GDM1 (cell line): ENCODE measurements at places on chromosomes 3 and 15.

DNA sequence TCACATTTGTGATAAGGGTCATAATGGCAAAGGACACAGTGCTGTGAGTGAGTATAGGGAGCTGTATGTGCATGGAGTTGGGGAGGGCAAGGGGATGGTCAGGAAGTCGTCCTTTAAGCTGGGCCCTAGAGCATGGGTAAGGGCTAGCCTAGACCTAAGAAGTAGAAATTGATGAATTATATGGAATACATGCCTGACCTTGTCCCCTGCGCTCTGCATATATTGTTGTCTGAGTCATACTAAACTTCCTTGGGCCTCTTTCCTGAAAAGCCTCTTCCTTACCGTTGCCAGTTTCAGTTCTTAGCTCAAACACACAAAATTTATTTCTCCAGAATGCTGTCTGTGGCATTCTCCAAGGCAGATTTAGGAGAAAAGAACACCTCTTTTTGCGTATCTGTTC, 4.6 kb downstream of the SNRK start:
- no peak for DNase-seq

DNA sequence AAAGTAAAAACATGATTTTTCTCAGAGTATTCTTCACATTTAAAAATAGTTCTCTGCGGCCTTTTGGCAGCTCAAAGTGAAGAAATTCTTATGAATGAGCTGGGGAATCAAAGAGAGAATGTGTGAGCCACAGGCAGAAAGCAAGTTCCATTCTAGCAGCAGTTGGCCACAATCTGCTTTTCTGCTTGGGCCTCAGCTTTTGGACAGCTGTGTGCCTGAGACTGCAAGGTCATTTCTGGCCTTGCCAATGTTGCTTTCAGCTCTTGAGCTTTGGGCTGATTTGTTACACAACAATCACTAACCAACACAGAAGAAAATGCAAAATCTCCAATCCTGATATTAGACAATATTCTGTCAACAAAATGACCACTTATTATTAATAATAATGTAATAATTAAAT, 14.4 kb upstream of the TM4SF4 start:
- no peak for DNase-seq

GRCh38 chr3:176794406-176794805, 402.9 kb downstream of the TBL1XR1 start:
- no peak for DNase-seq

DNA sequence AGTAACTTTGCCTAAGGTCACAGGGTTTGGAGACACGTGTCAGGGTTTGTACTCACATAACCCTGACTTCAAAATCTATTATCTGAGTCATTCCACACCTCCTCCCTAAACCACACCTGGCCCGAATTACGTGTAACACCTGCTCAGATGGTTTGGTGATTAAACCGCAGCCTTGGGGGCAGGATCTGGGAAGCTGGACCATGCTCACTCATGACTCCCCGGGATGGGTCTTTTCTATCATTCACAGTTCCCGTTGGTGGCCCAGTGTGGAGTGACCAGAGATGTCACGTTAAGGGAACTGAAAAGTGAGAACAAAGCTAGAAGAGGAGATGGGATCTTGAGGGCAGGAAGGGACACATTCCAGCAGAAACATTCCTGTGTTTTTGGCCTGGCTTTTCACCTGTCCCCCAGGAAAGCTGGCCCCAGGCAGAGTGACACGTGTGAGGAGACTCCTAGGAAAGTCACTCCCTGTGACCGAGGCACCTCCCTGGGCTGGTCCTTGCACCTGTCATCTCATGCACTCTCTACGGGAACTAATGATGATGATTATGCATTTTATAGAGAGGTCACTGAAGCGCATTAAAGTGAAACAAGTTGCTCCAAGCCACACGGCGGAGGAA, 75.4 kb upstream of the POMGNT2 start:
- no peak for DNase-seq

DNA sequence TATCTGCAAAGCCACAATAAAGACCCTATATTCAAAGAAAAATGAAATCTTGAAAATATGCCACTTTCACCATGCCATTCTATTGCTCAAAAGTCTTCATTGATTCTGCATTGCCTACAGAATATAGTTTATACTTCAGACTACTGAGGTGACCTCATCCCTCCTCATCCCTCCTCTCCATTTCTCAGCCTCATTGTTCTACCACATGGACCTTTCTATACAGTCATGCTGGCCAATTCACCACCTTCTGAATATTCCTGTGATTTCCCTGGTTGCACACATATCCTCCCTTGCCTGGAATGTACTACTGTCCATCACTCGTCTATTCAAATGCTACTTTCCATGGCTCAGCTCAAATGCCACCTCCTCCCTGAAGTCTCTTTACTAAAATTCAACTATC, 3.5 kb upstream of the COL8A1 start:
- DNase-seq, result no peak

DNA sequence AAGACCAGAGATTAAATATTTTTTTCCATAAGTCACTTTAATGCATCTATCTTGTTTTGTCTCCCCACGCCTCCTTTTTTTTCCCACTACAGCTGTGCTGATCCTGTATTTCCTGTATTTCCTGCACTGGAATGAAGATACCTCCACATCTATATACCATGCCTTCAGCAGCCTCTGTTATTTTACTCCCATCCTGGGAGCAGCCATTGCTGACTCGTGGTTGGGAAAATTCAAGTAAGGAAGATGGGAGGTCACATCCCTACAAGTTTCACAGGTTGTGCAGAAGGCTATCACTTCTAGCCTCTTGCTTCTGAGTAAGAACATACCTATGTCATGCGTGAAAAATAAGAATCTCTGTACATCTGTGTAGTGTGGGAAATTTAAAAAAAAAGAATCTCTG, 3.1 kb downstream of the SLC15A2 start:
- DNase-seq, result no peak

DNA sequence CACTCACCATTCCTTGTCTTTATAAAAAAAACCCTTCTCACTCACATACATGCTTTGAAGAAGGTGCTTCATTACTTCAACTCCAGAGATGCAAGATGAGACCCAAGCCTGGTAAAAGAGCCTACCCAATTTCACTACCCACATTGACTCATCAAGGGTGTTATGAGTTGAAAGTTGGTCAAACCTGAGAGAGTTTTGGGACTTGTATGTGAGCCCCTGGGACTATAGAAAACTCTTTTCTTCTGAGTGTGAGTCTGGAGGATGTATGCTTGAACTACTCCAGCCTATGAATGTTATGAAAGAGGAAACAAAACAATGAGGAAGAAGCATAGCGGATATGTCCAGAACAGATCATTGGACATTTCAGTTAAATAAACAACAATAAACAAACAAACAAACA, 106.5 kb upstream of the SATB1 start:
- DNase-seq, result no peak

DNA sequence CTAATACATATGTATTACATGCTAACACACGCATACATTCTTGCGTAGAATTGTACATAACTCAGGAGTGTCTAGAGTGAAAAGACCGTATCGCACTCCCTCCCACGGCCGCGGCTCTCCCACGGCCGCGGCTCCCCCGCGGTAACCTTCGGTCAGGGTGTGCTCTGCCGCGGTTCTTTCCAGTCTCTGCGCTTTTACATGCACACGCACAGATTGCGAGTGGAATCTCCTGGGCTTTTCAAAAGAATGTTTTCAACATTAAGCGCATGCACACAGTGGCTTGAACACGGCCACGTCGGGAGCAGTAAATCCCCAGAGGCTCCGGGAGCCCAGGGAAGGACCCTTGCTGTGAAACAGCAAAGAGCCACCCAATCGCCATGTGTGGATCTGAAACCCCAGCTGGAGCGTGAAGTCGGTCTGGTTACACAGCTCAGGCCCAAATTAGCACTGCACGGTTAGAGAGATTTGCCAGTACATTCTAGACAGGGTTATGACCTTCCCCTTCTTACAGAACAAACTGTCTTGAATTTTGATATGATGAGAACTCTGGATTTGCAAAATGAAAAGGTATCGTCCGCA, 805 bp upstream of the RGMA start:
- DNase-seq, result no peak

DNA sequence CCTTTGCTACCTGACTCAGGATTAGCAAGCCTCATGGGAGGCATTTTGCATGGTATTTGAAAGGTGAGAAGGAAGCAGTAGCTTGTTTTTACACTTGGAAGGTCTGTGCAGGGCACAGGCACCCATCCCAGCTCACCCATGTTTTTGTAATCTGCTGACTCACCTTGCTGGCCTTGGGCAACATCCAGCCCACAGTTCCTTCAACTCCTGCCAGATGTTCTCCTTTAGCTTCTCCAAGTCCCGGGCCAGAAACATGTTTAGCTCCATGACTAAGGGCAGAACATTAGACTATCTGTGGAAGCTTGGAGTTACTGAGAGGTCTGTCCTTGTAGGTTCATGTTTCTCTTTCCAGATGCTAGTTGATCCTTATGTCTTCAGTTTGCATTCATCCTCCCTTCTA, 12.4 kb upstream of the ZNF770 start:
- no peak for DNase-seq

DNA sequence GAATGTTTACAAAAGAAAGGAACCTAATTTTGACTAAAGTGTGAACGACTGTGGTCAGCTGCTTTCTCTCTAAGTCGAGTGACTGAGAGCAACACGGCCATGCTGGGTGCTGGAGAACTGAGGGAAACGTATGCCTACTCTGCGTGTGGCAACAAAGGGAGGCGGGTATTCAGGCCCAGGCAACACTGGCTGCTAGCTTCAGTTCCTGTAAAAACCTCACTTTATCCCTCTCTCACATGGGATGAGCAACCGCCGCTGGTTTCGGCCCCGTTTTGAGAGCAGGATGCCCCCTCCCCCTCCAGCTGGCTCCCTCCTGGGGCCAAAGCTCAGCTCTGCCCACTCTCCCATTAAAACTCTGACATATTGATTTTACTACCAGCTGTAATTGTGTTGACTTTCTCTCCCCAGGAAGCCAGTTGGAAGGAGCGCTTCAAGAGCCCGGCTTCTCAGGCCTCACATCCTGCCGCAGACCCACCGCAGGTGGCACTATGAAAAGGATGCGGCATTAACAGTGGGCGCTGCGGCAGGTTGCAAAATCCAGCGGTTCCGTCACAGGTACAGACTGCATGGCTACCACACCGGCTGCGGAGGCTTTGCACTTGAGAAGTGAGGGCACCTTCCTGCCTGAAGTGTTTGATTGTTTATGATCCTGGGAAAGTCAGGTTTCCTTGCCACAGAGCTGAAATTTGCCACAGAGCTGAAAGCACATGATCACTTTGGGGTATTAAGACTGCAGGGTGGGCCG, 12.7 kb downstream of the PLXND1 start:
- DNase-seq, result no peak

GRCh38 chr3:106758459-106758858, 618.8 kb upstream of the CCDC54 start:
- DNase-seq, result no peak

DNA sequence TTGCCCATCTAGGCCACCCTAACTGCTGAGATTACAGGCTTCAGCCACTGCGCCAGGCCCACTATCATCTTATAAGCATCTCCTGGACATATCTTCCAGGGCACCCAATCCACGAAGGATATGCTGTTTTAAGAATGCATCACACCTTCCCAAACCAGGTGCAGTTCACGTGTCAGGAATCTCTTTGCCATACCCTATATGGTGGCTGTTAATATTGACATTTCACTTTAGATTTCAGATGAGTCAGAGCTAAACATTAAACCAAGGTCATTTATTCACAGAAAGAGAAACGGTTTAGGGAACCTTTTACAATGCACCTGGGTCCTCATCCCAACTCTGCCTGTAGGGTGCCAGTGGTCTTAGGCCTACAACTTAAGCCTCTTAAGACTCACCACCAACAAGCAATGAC, 85.7 kb downstream of the TBL1XR1 start:
- DNase-seq, result no peak

DNA sequence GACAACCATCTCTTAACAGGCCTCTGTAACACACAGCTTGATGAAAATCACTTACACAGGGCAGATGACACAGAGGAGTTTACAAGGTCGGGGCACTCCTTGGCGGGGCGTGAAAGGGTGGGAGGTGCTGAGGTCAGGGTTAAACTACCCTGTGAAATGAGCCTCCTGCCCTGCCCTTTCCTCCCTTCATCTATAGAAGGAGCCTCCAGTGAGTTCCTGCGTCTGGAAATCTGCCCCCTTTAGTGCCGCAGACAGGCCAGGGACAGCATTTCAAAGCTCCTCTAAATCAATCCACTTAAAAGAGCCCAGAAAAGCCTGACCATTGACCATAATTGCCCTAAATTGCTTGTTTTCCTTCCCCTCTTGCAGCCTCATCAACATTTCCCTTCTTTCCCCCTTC, 1.9 kb downstream of the ROBO1 start:
- DNase-seq, result no peak

DNA sequence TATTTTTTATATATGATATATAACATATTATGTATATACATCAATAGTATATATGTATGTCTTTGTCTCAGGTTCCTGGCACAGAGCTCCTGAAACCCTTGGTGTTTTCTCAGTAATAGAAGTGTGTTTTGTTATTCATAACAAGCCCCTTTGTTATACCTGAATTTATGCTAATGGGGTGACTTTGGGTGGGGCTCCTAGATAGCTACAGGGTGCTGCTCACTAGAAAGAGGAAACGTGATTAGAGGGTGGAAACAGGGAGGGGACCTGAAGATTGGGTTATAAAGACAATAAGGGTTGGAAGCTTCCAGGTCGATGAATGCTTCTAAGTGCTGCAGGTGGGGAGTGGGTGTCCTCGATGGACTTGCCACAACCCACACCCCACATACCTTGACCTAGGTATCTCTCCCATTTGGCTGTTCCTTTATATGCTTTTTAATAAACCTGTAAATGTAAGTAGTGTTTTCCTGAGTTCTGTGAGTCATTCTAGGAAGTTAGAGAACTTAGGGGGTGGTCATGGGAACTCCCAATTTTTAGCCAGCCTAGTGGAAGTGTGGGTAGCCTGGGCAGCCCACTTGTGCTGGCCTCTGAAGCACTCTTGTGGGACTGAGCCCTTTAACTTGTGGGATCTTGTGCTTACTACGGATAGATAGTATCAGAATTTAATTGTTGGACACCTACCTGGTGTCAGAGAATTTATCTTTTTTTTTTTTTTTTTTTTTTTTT, 36.9 kb upstream of the C15orf39 start:
- DNase-seq, result no peak

DNA sequence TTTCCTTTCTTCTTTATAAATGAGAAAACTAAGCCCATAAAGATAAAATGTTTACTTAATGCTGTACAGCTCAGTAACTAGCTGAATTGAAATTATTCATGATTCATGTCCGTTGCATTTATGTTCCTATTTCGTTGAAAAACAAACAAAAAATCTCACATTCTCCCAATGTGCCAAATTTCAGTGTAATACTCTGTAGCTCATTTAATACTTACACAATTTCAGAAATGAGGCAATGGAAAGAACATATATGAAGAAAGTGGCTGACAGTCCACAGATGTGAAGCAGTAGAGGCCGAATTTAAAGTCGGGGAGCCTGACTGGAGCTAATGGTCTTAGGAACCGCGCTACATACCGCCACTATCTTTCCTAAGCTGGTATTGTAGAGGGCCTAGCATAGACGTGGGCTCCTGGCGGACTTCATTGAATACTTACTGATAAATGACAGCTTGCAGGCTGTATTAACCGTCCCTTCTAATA, 651 bp downstream of the PLSCR2 start:
- DNase-seq, result no peak

GRCh38 chr3:190070622-190071347, 49.9 kb downstream of the P3H2 start:
- no peak for DNase-seq

GRCh38 chr15:85710340-85710842, 84.3 kb downstream of the KLHL25 start:
- DNase-seq, result no peak

- DNase-seq, result no peak
Measured at GRCh38 chr3:123791898-123792297, 92.2 kb downstream of the MYLK start.

GRCh38 chr3:112074006-112074405, 12.2 kb upstream of the C3orf52 start:
- DNase-seq, result no peak
